ENCODE measurements at places on chromosomes 2 and 18.
A peak's percentile ranks its signal among the peaks of the same experiment; 100 is the strongest.

DNA sequence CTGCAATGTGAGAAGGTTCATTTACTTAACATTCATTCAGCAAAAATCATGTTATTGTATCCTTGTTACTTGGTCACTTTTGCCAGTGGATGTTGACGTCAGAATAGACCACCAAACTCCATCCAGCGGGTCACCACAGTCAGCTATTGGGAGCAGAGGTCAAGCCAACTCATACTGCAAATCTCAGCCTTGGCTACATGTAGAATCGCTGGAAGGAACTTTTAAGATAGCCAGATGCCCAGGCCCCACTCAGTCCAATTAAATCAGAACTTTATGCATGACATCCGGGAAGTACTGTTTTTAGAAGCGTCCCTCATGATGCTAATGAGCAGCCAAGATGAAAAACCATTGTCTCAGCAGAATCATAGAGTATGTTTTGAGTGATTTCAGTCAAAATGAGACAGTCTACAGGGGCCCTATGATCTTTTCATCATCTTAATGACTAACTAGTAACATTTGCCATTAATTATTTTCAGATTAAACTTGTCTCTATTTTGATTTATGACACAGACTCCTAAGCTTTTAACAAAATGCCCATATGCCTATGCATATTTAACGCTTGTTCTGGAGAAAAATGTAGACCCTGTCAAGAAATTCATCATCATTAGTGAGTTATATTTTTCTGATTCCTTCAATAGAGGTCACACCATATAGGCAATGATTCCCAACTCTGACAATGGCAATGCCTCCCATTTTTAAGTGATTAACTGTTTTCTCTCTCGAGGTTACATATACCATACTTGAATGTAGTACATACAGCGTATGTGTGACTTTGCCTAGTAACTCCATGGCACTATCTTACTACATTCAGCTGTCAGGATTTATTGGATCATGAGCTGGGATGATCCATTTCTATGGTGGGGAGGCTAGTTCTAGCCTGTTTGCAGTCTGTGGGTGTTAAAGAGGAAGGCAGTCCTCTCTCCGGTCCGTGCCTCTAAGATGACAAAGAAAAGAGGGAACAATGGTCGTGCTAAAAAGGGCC, 63.7 kb upstream of the CCBE1 start:
- DNase-seq: no peak

DNA sequence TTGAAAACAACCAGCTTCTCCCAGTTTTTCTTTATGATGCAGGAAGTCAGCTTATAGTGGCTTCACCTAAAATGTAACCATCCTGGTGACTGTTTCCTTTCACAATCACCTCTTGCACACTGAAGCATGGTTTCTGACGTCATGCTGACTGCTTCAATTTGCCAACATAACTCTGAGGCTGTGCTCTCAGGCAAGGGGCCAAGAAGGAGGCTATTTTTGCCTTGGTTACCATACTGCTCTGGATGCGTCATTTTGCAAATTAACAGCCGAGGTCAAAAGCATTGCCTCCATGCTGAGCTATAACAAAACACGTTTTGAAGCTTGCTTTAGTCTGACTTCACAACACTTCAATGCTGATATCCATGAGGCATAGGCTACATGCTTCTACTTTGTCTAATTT, 397.8 kb downstream of the METTL4 start:
- no peak for DNase-seq

GRCh38 chr2:128379021-128380015, 60.6 kb upstream of the HS6ST1 start:
- no peak for DNase-seq

DNA sequence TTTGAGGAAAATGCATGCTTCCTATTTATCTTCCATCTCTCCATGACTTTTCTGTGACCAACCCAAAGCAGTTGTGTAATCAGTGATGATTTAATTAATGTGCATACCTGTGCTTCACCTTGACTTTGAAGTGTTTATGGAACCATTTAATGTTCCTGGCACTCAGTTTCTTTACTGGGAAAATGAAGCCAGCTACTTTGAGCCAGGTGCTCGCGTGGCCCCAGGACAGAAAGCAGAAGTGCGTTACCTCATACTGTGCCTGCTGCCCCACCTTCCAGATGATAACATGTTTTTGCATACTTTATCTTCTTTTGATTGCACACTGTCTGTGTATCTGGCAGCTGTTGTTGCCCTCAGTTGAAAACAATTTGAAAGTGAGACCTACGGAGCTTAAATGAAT, 61.3 kb downstream of the PMAIP1 start:
- DNase-seq: no peak

GRCh38 chr18:46756559-46757201, at the start of gene ST8SIA5:
TSS of gene ST8SIA5 (minus strand) at chr18:46757053. CDS start at chr18:46756508, 545 bp downstream.
- peak; percentile 74 for DNase-seq

GRCh38 chr2:238069021-238069709, 8.4 kb downstream of the SCLY start:
- DNase-seq: no peak

DNA sequence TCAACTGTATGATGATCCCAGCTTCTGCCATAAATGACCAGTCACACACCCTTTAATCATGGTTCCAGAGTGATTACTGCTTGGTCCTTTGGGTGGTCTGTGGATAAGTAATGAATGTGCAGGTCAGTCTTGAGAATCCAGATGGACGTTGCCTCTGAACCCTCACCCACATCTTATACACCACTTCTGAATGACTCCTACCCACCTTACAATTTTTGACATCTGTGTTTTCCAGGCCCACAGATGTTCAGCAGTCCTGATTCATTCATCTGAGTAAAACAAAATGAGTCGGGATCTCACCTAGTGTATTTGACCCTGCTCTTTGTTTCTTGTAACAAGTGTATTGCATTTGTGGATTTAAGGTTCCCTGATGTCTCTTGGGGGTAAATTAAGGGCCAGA, 194.1 kb upstream of the CCDC68 start:
- DNase-seq: no peak

GRCh38 chr2:142983174-142983573, 105.7 kb downstream of the KYNU start:
- DNase-seq: no peak

- no peak for DNase-seq
Observed at GRCh38 chr2:8002765-8003393, 679.0 kb upstream of the ID2 start.

DNA sequence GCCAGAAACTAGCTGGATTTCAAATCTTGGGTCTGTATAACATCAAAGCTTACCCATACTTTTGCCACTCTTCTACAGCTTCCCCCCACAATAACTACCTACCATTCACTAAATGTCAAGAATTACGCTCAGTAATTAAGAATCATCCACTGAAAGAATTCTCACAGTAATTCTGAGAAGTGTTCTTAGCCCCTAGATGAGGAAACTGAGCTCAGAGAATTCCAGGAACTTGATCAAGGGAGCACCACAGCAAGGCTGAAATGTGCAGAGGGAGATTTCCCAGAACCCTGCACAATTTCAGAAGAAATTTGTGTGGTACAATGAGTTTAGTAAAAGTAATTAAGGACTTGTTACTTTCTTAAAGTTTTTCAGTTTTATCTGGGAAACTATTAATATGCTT, 194.5 kb upstream of the STK17B start:
- no peak for DNase-seq

GRCh38 chr2:155810411-155810810, 522.1 kb downstream of the NR4A2 start:
- DNase-seq: no peak

DNA sequence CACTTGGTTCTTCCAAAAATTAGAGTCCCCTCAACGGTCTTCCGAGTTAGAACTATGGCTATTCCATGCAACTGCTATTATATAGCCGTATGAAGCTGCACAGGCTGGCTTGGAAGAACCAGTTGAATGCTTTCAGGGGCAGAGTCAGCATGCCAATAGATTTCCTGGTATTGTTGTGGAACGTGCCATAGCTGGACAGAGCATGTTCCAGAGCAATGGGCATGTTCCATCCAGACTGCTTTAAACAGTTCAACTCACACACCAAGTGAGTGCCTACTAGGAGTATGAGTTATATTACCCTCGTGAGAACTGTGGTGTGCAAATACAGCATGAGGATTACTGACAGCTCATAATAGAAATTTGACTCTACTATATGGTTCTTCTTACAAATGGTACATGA, 682.0 kb downstream of the SATB2 start:
- DNase-seq: no peak

GRCh38 chr2:8022908-8023640, 658.8 kb upstream of the ID2 start:
- DNase-seq: no peak

GRCh38 chr2:197075281-197075680, 148.8 kb upstream of the PGAP1 start:
- DNase-seq: no peak

GRCh38 chr2:26574066-26574899, 66.9 kb downstream of the CIB4 start:
- no peak for DNase-seq

DNA sequence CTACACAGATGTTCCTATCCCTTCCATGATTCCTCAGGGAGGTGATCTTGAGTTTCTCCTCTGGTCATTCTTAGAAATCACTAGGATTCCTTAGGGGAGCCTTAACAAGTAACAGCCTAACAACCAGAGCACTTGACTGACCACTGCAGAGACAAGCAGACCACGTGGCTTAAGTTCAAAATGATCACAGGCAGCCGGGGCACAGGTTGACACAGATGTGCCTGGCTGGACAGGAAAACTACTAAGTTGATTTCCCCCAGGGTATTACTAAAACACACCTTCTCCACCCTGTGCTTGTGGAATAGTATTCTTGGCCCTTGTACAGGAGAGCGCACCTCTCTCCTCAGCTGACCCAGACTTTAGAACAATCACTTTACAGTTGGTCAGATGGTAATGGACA, 29.9 kb downstream of the ST3GAL5 start:
- no peak for DNase-seq

DNA sequence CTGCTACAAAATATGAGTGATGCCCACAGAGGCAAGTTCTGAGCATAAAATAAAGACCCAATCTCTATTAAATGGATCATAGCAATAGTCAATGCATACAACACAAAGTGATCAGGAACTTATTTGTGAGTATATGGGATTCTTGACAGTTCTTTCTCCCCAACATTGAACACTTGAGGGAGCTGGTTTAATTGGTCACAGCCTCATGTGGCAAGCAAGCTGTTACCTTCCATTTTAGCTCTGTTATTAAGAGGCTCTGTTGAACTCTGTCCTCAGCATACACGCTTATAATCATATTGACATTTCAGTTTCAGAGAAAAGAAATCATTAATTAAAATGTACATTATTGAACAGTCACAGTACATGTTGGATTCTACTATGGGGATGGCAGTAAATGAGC, 37.6 kb upstream of the PAX3 start:
- no peak for DNase-seq

DNA sequence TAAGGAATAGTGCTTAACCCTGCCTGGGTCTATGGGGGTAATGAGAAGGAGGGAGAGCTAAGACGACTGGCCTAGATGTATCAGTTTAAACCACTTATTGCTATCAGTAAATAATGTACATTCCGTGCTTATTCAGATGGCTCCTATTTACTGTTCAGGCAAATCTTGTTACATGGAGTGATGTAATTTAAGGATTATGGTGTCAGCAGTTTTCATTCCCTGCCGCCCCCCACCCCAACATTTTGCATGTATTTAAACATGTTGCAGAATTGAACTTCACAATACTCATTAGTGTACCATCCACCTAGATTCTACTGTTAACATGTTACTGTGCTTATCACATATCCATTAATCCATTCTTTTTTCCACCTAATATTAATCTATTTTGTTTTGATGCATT, 11.7 kb downstream of the AGPS start:
- DNase-seq: no peak

GRCh38 chr18:24138789-24139616, at the start of gene CABYR:
TSS of gene CABYR (plus strand) at chr18:24139062. CDS start at chr18:24143115, 4,053 bp downstream.
- DNase-seq: peak; percentile 92

GRCh38 chr2:231613331-231613662, 20.6 kb downstream of the TEX44 start:
- DNase-seq: no peak

GRCh38 chr2:26742048-26742770, 21.9 kb upstream of the SLC35F6 start:
- no peak for DNase-seq

- DNase-seq: no peak
Observed at GRCh38 chr18:45303026-45303425, 312.2 kb upstream of the SLC14A2 start.

GRCh38 chr2:207612714-207613113, 12.5 kb downstream of the METTL21A start:
- DNase-seq: no peak

GRCh38 chr18:48550101-48550729, 11.4 kb downstream of the CTIF start:
- DNase-seq: no peak

DNA sequence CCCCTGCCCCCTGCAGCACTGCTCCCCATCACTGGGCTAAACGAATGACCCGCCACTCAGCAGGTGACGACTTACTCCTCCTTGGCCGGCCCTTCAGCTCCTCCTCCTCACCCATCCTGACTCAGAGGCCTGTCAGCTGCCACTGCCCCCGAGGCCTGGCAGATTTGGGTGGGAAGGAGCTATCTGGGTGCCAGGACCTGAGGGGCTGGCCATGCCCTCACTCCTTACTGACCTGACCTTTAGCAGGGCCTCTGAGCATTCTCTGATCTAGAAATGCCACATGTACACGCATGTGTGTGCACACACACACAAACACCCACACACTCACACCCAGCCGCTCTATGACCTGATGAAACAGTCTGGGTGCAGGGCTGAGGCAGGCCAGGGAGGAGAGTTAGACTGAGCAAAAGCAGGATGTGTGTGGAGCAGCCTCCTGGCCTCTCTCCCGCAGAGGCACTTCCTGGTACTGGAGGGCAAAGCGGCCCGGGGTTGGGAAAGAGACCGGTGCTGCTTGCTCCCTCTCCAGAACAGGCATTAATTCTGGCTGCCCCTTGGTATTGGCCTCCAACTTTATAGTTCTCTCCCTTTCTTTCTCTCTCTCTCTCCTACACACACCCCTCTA, 68.0 kb downstream of the ZFP36L2 start:
- DNase-seq: no peak

DNA sequence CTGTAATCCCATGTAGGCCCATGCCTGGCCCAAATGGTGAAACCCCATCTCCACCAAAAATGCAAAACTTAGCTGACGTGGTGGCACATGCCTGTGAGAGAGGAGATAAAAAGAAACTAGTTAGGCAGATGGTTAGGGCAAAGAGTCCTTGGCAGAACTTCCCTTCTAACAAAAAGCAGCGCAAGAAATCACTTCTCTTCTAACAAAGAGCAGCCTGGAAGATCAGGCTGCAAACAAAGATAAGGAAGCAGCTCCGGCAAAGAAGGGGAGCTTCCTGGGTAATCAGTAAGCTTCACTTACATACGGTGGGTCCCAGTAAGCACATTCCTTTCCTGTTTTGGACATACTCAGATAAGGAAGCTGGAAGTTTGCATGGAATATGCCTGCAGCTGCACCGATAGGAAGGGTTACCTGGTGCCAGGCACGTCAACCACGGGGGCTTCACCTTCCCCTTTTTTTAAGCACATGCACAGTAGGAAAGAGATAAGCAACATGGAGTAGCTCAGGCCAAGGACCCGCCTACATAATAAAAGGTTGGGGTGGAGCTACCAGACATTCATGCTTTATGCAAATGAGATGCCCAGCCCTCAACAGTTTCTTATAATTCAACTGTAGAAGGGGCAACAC, 61.0 kb upstream of the SLC25A52 start:
- DNase-seq: no peak

- DNase-seq: no peak
Observed at GRCh38 chr2:222652491-222653255, 3.2 kb downstream of the FARSB start.

Measured in NCI-H1092 (cell line).